Stimulated activated CD8-positive, alpha-beta memory T cell treated with anti-CD3 and anti-CD28 coated beads, Interleukin-4, amount 100 ng/mL, for 1 hour (primary cell): ENCODE measurements at places on chromosomes 1 and 21.

DNA sequence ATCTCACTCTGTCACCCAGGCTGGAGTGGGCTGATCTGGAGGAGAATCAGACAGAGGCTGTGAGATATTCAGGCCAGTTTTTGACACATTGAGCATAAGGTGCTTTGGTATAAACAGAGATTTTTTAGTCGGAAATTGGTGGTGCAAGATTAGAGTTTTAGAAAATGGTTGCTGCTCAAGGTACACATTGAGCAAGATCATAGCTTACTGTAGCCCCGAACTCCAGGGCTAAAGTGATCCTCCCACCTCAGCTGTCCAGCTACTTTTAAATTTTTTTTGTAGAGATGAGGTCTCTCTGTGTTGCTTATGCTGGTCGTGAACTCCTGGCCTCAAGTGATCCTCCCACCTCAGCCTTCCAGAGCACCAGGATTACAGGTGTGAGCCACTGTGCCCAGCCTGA, 43.9 kb upstream of the USP1 start:
- no peak for DNase-seq

DNA sequence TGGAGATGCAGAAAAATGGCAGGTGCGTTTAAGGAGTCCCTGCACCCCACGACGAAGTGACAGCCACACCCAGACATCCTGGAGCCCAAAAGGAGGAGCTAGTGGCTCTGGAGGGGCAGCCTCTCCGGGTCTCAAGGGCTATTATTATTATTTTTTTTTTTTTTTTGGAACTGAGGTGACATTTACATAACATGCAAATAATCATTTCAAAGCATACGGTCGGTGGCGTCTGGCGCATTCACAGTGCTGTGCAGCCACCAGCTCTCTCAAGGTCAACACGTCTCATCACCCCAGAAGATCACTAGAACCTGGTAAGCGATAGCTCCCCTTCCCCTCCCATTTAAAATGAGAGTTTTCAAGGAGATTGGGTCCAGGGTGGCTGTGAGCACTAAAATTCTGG, 67.5 kb upstream of the PDE9A start:
- DNase-seq: no peak

DNA sequence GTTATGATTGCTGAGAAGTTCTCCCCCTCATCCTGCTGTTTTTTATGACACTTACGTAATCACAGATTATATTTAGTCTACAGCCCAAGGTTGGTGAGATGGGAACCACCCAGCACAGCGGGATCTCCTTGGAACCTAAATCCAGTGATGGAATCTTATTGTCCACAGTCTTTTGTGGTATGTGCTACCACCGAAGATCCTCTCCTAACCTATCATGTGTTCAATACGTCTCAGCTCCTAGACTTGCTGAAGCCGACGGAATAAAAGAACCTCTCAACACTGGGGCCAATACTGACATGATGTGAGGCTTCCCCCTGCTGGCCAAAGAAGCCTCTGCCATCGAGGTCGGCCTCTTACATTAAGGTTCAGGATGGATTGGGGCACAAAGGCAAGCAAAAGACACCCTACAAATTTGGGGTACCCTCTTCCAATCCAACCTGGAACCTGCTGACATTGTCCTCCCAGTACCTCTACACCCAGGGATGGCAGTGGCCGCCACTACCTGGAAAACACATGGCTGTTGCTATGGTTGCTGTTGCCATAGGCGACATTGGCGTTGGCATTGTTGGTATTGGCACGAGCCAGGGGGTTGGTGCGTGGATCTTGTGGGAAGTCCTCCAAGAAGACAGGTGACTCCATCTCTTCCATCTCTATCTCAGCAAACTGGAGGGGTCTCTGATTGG, 19.4 kb upstream of the KIF21B start:
- DNase-seq: no peak

DNA sequence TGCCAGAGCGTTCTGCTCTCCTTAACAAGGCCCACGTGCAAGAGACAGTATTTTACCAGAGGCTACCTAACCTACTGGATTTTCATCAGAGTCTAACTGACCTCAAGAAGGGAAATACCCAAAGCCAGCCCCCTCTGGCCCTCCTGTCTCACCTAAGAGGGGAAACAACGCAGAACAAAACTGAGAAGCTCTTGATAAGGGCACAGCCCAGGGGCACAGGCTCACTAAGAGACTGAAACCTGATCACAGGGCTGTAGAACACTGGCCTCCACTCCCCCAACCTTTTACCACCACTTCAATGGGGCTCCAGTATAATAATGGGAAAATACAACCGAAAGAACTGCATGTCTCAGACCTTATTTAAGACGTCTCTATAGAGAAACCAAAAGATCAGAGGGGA, 449.5 kb upstream of the CAMK1G start:
- DNase-seq: no peak

- DNase-seq: no peak
These were observed 30.0 kb upstream of the DPH5 start for GRCh38 chr1:101055623-101056022.

DNA sequence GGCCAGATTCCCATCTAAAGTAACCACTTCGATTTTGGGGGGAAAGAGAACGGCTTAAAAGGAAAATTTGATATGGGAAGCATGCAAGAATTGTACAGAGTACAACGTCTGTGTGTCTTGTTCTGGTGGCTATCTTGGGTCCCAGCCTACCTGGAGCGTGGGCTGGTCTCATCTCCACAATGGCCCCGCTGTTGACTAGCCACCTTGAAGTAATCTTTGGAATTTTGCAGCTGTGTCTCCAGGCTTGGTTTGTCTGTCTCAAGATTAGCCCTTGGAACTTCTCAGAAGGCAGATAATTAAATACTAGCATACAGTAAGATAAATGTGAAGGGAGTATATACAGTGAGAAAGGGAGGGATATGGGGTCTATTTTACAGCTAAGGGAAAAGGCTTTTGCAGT, 1.3 kb upstream of the CC2D1B start:
- DNase-seq: no peak

DNA sequence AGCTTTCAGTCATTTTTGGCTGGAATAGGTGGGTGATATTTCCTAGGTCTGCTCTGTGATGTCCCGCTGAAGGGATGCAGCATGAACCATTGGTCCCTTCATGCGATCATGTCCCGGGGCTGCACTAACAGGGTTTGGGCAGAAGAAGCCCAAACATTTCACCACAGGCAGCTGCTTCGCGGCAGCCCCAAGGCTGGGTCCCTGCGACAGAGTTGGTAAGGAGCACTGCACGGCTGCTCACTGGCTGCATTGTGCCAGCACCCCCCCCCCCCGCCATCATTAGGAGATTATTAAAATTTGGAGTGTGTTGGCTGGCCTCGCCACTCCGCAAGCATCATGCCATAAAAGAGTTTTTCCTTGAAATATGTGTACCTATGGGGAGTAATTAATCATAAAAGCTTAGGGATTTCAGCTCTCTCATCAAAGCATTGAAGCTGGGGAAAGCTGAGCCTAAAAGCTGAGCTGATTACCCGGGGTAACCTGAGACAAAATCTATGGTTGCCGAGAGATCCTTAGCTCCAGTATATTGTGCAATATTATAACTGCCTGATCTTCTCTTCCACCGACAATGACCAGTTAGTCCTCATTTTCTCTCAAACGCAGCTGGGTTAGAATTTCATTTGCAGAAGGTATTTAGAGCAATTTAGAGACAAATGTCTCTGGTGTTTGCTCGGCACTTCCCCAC, 62.5 kb downstream of the PEX14 start:
- DNase-seq: no peak

DNA sequence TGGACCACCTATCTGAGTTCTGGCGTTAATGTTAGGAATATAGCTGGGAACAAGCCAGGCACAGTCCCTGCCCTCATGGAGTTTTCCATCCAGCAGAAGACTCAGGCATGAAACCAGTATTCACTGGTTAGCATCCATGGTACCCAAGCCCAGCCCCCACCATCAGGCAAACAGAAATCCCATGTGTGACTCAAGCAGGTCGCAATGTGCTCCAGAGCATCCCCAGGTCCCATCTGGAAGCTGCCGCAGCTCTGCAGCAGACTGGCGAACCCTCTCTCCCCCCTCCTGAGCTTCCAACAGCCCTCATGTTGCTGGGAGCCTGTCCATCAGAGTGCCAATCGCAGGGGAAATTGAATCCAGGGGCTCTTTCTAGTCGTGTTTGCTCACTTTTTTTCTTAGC, 174.2 kb downstream of the RRAGC start:
- no peak for DNase-seq

GRCh38 chr1:66282891-66283621, 250.9 kb upstream of the SGIP1 start:
- no peak for DNase-seq

DNA sequence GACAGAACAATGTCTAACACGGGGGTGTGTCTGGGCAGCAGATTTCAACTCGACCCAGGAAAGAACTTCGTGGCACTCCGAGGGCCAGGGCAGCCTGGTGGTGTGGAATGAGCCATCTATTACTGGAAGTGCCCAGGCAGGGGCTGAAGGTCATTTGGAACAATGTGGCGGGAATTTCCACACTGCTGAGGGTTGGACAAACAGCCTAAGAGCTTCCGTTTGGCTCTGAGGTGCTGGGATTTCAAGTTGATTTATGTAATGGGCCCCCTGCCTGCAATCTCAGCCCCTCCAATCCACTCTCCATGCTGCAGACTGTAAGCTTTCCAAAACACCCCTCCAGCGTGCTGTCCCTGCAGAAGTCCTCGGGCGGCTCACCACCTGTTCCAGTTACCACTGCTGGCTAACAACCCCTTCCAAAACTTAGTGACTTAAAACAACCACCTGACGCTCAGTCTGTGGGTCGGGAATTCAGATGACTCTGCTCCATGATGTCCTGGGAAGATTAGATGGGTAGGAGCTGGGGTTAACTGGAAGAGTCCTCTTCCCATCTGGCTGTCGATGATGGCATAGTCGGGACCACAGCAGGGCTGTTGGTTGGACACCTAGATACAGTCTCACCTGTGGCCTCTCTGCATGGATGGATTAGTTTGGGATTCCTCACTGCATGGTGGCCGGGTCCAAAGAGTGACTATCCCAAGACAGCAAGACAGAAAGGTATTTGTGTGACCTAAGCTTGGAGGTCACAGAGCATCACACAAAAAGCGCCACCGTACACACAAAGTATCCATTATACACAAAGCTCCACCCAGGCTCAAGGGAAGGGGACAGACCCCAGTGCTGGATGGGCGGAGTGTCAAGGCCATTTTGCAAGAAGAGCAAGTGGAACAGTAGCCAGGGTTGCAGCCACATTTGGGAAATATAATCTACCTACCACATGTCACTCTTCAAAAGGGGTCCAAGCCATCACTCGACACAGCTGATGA, 89.7 kb upstream of the IFFO2 start:
- no peak for DNase-seq

DNA sequence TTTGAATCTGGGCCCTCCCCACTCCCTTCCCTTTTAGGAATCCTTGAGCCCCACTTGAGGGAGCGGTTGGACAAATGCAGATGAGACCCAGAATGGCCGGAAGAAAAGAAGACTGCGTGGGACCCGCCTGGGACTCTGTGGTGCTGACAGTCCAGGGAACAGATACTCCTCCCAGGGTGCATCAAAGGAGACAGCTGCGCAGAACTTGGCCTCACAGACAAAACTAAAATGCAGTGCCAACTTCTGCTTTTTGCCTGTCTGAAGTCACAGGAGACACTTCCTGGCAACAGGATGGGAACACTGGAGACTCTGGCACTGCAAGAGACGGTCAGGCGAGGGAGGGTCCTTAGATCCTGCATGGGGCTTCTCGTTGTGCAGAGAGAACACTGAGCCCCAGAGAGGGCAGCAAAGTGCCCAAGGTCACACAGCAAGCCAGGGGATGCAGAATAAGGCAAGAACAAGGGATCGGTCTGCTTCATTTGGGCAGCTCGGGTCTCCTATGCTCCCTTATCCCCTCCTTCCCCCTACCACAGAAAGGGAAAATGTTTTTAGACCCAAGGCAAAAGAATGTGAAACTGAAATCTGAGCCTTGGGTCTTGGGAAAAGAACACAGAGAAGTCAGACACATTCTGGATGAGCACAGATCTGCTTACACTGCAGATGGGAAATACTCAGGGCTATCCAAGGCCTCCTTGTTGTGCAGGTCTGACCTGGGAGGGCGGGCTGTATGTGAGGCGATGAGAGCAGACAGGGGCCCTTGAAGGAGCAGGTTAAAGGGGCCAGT, 182.4 kb downstream of the TRABD2B start:
- no peak for DNase-seq

DNA sequence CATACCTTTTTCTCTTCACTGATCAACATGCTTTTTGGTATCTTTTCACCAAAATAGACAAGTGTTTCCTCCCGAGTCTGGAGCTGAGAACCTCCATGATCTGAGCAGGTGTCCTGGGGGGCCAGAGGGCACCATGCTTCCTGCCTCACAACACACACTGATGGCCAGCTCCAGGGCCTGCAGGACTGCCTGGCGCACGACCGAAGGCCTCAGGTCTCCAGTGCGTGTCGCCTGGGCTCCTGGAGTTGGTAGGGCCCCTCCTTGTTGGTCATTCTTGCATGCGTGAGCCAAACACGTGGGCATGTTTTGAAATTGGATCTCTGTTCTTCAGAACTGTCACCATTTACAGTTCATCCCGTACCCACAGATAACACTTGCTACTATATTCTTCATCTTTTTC, 64.4 kb downstream of the SLC37A1 start:
- DNase-seq: no peak

DNA sequence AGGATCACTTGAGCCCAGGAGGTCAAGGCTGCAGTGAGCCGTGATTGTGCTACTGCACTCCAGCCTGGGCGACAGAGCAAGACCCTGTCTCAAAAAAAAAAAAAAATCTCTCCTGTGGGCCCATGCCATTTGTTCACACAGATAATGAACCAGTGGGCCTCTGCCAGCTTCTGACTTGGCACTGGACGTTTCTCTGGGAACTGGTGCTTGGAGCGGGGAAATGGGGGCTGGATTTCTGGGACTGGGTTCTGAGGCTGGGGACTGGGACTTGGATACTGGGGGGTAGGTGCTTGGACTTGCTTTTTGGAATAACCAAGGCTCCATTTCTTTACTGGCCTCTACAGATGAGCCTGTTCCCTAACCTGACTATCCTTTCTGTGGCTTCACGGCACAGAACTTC, 9.7 kb downstream of the IFI6 start:
- DNase-seq: no peak

GRCh38 chr1:156854634-156855033, 4.3 kb downstream of the INSRR start:
- DNase-seq: no peak

DNA sequence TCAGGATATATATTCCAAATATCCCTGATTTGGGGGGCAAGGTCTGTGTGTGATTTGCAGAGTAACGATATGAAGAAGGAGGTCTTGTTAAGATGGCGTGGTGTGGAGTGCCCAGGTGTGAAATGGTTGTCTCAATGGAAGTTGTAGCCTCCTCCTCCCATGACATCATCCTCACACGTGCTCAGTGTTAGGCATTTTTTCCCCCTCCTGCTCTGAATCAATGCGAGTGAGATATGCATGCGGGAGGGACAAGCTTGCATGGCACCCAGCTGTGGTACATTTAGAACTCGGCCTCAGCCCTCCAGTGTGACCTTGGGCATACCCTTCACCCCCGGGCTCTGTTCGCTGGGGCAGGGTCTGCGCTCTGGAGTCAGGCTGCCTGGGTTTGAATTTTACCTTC, 55.6 kb downstream of the B3GALT5 start:
- DNase-seq: no peak

DNA sequence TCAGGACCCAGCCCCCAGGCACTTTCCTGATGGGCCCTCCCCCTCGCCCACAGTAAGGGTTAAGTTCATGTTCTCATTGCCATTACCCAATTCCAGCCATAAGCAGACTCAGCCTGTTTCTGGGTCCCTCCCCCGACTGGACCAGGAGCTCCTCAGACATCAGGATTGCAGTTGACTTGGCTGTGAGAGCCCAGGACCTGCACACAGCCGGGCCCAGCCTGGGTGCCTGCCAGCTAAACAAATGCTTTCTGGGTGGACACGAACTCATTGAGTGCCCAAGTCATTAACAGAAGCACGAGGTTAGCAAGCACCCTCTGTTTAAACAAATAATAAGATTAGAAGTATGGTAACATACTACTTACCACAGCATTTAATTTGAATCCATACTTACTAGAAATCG, 147.9 kb upstream of the POU3F1 start:
- no peak for DNase-seq
